Uterus (tissue), 4 donors: ENCODE measurements at places on chromosomes 1 and 21.

DNA sequence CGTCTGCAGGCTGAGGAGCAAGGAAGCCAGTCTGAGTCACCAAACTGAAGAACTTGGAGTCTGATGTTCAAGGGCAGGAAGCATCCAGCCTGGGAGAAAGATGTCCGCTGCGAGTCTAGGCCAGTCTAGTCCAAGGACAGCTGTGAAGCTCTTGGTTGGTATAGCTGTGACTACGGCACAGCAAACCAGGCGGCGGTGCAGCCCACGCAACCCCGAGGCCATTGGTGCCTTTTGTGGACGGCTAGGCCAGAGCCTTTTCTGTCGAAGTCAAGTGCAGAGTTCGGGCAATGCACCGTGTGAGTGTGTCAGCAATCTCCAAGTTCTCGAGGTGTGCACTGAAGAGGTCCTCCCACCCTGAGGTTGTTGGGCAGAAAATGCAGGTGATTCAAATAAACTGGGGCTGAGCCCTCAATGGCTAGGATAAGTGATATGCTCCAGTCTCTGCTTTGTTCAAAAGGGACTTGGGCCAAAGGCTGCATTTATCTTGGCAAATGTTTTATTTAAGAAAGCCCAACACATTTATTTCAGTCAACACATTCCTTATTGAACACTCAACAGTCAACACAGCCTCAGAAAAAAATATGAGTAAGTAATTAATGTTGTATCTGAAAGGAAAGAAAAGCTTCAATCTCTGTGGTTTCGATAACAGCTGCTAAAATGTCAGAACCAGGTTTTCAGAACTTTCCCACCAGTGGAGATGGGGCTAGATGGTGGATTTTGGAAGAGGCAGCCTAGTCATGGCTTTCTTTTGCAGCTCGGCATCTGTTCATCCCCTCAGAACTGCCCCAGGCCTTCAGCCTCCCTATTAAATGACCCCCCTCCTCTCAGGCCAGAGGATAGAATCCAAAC is 78.1 kb upstream of the COX20 start:
- DNase-seq, result no peak

DNA sequence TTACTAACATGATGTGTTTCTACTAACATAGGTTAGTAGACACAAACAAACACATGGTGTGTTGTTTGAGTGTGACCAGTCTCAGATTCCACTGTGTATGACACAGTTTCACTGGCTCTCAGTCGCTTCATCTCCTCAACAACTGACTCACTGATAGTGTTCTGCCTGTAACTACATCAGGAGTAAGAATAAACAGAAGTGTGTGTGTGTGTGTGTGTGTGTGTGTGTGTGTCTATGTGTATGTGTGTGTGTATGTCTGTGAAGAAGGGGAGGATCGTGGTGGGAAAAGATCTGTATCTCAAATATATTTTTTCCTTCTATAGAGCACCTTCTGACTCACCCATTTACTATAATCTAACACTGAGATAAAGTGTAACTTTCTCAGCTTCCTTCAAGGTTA is 391.0 kb downstream of the PTPRC start:
- DNase-seq, result no peak

DNA sequence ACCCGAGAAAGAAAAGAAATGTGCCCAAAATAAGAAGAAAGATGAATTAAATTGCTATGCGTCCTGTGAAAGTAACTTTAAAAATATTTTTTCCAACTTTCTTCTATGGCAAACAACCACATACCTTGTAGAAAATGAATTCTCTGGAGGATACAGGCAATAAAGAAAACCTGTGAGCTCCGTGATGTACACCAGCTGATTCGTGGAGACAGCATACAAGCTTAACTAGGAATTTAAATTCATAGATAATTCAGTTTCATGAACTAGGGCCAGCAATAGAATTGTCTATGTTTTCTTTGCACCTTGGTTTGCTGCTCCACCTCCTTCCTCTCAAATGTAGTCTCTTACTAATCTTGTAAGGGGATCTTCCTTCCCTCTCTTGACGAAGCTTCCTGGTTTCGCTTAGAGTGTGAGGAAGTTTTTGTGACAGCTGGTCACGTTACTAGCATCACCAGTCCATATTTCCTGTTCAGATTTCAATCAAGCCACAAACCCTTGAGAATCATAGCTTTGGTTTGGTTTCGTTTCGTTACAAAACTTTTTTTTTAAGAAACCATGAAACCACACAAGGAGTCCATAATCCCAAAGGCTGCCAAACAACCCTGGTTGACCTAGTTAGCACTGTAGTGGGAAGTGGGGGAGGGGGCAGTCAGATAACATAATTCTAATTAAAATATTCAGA is 35.8 kb downstream of the GREM2 start:
- no peak for DNase-seq

DNA sequence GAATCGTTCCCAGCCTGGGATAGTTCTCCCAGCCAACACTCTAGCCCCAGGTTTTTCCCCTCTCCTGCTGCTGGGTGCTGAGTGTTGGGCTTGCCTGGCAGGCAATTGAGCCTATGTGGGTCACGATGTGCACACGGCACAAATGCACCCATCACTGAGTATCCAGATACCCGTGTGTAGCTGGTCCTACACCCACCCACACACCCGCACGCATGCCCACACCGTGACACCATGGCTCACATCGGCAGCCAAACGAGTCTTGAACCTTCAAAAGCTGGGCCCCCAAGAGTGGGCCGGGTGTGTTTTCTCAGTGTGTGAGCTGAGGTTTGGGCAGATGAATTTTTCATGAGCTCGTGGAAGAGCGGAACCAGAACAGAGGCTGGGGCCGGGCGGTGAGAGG is 188.5 kb downstream of the GRIK3 start:
- DNase-seq, result no peak

DNA sequence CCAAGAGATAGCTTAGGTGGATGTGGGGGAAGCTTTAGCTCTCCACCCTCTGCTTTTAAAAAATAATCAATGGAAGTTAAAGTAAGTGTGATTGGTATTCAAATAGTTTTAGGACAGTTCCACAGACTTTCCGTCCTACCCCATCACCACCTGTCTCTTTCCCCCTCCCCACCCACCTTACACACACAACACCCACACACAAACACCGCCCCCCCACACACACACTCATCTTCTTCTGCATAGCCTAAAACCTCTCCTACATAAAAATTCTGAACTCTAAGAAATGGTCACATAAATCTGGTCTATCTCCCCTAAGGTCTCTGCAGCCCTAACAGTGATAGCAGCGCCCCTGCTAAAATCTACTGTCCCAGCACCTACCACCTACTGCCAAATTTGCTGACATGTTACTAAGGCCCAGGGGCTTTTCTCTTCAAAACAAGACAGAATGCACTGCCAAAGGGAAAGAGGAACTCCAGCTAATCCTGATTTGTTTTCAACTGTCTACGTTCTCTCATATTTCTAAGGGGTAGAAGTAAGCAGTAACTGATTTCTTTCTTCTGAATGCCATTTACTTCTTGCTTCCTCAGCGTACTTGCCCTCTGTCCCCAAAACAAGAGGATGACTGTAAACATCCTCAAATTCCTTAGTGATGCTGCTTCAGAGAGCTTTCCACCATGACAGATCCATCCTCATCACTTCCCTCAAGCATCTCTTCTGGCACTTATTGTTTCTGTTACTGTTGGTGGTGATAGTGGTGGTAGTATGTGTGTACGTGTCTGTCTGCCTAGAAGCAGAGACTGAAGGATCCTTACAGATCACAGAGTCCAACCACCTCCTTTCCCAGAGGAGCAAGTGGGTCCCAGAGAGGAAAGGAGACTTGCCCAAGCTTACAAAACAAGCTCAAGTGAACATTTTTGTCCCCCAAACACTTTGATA is 56.8 kb downstream of the LUZP1 start:
- DNase-seq, result no peak

- DNase-seq, result no peak
These were observed 44.5 kb upstream of the PIGC start for GRCh38 chr1:172488393-172488792.

DNA sequence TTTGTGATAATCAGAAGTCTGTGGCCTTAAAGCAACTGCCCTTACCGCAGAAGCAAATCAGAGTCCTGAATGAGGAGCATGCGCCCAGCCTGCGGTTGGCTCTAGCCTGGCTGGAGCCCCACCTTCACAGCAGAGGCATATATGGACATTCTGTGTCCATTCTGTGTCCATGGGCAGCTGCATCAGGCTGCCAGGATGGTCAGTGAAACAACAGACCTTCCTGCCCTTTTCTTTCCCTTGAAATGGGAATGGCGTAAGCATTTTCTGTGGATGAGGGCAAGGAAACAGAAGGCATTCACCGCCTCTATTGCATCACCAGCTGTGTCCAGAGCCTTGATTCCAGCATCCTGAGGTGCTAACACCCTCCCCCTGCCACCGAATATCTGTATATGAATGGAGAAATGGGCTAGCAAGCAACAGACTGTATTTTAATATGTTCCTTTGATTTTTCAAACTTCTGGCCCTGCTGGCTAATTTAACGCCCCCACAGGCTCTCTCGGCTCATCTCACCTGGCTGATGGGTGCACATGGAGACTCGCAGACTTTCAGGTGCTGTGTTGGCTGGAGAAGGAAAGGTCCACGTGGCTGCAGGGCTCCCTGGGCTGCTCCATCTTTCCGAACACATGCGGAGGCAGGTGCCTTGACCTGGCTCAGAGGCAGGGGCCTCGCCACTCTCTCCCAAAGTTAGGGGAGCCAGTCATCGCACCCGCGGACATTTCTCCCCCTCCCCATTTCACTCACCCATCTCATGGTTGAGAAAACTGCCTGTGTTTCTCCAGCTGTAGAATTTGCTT is 159.2 kb downstream of the GALNT2 start:
- DNase-seq, result no peak

- no peak for DNase-seq
These were observed 6.1 kb upstream of the TLCD4 start for GRCh38 chr1:95111014-95111413.

- DNase-seq, result no peak
These were observed 35.8 kb downstream of the LGR6 start for GRCh38 chr1:202229376-202229775.

GRCh38 chr1:163144418-163144817 is 58.3 kb downstream of the RGS5 start:
- DNase-seq, result no peak

GRCh38 chr1:193462629-193463320 is 276.4 kb upstream of the B3GALT2 start:
- no peak for DNase-seq

DNA sequence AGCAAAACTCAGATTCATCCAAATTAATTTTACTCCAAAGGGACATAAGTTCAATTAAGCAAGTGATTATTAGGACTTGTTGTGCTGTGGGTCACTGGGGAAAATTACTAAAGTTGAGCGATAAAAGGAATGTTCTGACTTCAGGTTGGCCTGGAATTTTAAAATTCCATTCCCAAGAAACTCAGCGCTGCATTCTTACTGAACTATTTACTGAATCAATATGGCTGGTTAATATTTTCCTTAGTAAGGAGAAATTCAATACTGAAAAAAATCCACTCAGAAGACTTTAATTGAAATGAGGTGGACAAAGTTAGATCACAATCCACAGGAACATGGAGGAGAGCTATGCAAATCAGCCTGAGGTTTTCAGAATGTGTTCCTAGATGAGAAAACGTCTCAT is 578.9 kb upstream of the NR5A2 start:
- no peak for DNase-seq

GRCh38 chr1:85024736-85025135 is 23.6 kb downstream of the MCOLN3 start:
- DNase-seq, result no peak

DNA sequence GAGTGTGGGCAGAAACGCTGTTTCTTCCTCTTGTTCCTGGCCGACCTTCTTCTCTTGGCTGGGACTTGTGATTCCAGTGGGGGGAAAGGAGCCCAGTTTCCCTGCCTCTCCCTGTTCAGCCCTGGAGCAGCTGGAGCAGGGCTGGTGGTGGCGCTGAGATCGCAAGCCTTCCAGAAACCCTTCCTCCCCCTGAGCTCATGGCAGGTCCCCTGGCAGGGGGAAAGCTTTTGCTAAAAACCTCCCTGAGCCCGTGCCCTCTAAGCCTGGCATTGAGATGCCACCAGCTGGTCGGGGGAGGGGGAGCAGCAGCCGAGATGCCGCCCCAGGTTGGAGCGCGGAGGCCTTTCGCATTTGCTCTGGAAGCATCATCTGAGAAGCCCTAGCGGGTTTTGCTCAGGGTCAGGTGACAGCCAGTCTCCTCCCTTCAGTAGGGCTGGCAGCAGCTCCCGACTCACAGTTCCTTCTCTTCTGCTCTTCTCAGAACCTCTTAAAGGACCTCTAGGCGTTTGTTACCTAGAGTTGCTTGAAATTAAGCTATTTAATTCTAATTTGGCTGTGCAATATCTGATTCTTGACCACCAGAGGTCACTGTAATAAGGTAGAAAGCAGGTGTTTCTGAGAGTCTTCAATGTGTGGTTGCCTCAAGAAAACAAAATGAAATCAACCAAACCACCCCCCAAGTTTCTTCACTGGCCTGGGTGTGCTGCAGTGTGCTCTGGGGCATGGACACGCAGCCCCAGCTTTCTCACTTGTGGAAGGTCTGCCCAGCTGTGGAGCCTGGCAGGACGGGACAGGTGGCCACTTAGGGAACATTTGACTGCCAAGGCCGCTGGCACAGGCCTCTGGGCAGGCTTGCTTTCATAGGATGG is 257.3 kb downstream of the CAMTA1 start:
- DNase-seq, result no peak

DNA sequence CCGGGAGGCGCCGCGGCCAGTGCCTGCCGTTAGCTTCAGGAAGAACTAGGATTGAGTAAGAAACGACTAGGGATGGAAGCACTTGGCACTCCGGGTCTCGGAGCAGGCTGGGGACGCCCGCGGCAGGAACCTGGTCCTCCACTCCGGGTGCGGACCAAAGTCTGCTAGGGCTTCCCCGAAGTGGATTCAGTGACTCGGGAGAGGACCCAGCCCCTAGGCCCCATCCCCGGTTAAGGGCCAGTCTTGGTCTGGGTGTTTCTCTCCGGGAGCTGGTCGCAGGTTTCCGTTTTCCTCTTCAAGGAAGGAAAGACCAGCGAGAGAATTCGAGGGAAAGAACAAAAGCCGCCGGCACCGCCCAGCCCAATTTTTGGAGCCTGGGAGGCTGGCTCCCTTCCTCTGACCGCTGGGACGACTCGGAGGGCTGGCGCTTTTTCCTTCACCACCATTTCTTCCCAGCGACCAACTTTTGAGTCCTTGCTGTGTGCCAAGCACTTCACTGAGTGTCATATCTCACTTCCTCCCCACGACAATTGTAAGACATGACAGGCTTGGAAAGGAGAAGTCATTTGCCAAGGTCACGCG is 16.8 kb upstream of the STMN1 start:
- peak; percentile 38 for DNase-seq

DNA sequence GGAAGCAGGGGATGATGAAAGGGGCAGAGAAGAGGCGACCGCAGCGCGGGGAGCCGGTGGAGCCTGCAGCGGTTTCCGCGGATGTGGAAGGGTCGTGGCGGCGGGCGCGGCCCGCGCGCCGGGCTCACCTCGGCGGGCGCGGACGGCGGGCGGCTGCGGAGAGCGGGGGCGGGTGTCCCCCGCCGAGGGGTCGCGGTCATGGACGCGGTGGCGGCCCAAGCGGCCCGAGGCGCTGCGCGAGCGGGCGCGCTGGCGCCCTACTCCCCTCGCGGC is 572 bp downstream of the LPGAT1 start:
- no peak for DNase-seq
